CD4-positive, alpha-beta T cell treated with Interleukin-15 for 4 hours (primary cell): ENCODE measurements at places on chromosomes 1 and 21.

- DNase-seq = no peak
Measured at GRCh38 chr1:153430166-153430553, 13.8 kb downstream of the S100A7A start.

DNA sequence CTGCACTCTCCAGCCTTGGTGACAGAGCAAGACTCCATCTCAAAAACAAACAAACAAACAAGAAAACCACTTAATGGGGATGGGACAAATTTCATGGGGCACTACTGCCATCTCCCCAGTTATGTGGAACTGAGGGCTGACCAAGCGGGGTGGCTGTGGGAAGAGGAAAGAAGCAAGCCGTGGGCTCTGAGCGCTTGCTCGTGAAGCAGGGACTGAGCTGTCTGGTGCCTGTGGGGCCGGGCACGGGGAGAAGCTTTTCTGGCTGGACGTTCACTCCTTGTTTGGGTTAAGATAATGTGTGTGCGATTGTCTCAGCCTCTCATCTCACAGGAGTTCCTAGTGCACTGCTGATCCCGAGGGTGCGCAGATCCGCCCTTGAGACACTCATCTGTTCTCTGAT, 22.0 kb upstream of the KIF26B start:
- DNase-seq = no peak

GRCh38 chr1:70674941-70675685, 264.0 kb downstream of the CTH start:
- DNase-seq = no peak

DNA sequence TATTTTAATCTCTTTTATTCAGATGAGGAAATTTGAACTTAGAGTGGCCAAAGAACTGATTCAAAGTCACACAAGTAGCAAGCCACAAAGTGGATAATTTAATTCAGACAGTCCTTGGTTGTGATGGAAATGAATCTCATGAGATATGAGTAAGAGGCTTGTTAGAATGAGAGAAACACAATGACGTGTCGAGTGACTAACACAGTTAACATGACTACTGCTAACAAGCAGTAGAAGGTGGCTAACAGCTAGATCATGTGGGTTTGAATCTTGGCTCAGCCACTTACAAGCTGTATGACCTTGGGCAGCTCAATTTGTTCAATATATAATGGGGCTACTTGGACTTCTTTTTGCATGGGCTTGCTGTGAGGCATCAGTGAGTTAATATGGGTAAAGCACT, 104.5 kb upstream of the LMO4 start:
- no peak for DNase-seq

DNA sequence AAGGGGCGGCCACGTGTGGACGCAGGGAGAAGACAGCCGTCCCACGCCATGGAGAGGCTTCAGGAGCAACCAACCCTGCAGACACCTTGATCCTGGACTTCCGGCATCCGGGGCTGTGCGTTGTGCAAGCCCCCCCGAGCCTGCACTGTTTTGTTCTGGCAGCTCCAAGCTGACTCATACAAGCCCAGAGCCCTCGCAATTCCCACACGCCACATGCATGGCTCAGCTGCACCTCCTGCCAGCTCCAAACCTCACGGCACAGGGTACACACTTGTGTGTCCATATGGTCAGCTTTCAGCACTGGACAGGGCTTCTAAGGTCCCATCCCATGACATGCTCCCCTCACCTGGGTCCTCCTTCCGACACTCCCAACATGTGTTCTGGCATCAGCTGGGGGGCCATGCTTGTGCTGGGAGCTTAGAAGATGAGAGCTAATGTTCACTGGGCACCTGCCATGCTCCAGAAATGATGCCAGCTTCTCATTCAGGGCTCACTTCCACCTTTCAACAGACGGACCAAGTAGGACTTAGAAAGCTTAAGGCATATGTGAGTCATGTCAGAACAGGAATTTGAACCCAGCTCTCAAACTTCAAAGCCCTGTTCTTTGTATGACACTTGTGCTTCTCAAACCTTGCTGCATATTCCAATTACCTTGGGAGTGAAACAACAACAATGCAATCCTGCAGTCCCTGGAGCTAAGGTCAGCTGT, 137.3 kb downstream of the PGBD5 start:
- DNase-seq = no peak

GRCh38 chr1:174070614-174071013, 48.5 kb upstream of the RC3H1 start:
- no peak for DNase-seq

- DNase-seq = no peak
Measured at GRCh38 chr1:110056285-110056683, 14.2 kb downstream of the ALX3 start.

- DNase-seq = no peak
Measured at GRCh38 chr1:56050911-56051310, 528.5 kb downstream of the PLPP3 start.

GRCh38 chr1:172230526-172230925, 190.0 kb upstream of the C1orf105 start:
- DNase-seq = no peak

- DNase-seq = peak; percentile 90
Measured at GRCh38 chr1:209747580-209748262, 8.1 kb upstream of the TRAF3IP3 start.

DNA sequence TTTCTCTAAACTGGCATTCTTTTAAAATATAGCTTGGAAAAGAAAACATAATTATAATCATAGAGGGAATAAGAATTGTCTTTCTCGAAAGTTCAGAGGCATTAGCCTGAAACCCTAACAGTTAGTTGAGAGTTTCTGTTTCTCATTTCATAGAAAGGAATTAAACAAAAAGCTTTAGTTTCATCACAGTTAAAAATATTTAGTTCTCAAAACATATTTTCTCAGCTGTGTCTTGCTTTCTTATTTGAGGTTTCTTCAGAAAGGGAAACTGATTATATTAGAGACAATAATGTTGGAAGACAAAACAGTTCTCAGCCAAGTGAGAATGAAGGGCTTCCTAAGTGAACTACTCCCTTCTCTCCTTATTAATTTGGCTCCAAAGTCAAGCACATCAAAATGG, 75.4 kb upstream of the C1orf105 start:
- DNase-seq = no peak
